ENCODE measurements at places on chromosomes 16 and 17.

DNA sequence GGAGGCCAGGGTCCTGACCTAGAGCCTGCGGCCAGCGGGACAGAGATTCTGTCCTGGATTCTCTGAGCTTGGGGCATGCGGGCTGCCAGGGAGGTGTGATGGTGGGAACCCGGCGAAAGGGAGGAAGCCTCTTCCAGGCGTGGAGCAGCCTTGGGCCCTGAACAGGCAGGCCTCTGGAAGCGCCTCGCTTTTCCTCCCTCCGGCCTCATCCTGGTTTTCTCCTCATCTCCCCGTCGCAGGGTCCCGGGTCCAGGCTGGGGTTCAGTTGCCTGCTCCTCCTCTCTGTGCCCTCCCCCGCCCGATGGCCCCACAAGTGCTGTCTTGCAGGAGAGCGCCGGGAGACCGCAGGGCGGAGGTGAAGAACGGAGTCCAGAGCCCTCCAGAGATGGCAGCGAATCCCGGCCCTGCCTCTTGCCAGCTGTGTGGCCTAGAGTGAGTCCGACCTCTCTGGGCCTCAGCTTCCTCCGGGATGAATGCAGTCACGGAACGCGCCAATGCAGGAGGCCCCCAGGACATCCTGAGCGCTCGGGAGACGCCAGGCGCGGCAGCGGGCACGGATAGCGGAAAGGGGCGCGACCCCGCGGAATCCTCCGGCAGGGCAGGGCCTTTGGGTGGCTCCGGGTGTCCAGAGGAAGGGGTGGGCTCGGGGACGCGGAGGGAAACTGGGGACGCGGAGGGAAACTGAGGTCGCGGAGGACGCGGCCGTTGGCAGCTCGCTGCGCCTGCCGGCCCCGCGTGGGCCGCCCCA is 553 bp upstream of the RAB11FIP4 start:
- DNase-seq = no peak

DNA sequence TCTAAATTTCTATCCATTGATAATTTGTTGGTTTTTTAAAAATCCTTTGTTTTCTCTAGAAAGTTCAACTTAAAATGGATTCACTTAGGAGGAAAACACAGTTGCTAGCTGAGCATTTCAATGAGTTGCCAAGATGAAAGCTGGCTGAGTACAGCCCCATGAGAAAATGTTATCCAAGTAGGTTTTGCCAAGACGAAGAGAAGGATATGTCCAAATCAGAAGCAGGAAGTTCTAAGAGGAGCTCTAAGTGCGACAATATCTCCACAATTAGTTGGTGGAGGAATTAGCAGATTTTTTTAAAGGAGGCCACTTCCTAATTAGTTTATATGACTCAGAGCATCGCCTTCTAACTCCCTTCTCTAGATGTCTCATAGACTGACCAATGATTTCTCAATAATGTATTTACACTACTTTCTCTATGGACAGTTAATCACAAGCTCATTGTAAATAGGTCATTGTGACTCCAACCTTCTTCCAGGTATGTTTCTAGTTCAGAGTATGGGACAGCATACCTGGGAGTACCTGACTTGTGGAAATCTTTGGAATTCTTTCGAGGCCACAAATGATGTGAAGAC is 873.3 kb upstream of the SOX9 start:
- no peak for DNase-seq

- DNase-seq = no peak
Measured at GRCh38 chr17:14289162-14289561, 11.7 kb upstream of the HS3ST3B1 start.

DNA sequence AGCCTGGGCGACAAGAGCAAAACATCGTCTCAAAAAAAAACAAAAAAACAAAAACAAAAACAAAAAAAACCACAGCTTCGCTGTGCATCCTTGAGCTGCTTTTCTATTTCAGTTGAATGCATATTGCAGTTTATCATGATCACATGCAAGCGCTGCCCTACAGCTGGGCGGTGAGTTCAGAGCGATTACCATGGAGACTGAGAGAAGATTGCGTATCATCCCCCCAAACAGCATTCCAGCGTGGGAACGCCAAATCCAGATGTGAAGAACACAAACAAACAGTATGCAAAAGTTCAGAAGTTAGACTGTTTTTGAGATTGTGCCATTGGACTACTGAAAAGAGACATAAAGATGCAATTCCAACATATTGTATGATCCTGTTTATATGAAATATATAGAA is 15.1 kb upstream of the SLC52A1 start:
- DNase-seq = no peak

Measured in CD4-positive, alpha-beta T cell (primary cell).